ENCODE measurements at places on chromosomes 4 and X.

- DNase-seq = no peak
Observed at GRCh38 chrX:155857561-155857960, 23.6 kb upstream of the VAMP7 start.

DNA sequence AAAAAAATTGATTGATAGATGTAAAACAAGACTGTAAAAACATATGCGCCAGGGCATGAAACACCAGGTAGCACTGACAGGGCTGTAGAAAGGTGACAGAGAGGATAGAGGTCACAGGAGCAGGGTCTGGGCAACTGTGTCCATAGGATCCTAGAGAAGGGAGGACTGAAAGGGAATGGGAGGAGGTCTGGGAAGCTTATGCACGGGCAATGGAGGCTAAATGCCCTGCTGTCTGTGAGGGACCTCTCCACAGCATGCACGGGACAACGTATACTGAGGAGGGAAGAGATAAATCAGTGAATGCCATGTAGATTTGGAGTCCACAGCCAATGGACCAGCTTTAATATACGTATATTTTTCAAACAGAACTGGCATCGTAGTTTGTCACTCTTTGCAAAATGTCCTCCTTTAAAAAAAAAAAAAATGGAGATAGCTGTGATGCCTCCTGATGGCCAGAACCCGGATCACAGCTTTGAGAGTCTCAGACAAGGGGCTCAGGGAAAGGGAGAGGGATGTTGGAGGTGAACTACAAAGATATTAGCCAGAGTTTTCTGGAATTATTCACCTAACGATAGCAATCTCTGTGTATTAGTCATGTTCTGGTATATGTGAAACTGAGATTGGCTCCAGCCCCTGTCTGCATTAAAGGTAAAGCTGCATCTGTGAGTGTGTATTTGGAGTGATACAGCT is 16.0 kb downstream of the RAB40A start:
- DNase-seq = no peak

GRCh38 chrX:33183361-33183760 is 28.0 kb downstream of the DMD start:
- no peak for DNase-seq

DNA sequence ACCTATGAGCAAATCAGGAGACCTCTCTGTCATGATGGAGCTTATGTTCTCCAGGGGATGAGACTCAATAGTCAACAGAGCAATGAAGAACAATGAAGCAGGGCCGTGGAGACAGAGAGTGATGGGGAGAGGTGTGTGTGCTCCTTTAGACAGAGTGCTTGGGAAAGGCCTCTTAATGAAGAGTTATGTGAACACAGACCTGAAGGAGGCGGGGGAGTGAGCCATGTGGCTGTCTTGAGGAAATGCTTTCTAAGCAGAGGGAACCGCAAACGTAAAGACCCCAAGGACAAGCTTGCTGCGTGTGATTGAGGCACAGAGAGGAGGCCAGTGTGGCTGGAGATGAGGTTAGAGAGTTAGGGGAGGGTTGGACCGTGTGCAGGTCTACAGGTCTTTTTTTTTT is 53.1 kb downstream of the CHRNA9 start:
- no peak for DNase-seq

DNA sequence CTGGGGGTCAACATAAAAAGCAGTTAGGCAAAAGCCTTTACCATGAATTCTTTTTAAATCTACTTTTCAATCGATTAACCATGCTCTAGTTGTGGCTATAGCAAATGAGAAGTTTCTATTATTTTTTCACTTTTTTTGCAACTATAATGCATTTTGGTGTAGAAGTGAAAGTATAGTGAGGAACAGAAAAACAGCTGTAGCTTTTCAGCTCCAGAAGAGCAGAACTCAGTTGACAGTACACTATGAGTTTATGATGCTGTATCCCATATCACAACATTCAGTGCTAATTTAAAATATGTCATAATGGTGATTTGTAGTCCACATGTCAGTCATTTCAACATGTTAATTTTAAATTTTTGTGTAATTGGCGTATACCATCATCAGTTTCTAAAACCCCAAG is 8.7 kb upstream of the MUC7 start:
- DNase-seq = no peak

- DNase-seq = peak; percentile 49
Observed at GRCh38 chrX:48938721-48939425, 18.5 kb downstream of the OTUD5 start.

DNA sequence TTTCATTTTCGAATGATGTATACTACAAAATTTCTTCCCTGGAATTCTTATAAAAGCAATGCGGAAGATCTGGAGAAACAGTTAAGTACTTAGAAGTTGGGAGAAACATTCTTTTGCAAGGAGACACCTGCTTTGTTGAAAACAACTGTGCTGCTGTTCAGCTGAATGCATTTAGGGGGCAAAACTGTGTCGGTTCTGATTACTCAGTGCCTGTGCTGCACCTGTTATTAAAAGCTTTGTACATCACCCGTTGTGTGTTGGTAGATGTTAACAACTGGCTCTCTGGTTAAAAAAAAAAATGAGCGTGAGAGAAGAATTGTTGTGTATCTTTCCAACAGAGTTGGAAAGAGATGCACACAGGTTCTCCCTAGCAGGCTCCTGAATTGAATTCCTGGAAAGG is 184.1 kb upstream of the HHIP start:
- no peak for DNase-seq

DNA sequence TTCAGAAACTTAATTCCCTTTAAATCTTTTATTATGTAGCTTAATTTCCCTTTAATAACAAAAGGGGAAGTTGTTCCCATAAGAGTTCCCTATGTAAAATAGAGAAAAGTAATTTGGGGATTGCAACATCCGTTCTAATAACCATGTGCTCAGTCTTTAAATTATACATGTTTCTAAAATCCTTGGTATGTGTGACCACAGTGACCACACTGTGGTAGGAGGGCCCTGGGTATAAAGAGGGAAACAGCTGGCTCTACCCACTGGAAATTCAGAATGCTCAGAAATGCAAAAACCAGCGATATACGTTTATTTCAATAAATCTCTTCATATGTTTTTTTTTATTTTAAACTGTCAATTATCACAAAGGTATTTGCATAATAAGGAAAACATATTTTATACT is 219.1 kb downstream of the FGF13 start:
- no peak for DNase-seq

DNA sequence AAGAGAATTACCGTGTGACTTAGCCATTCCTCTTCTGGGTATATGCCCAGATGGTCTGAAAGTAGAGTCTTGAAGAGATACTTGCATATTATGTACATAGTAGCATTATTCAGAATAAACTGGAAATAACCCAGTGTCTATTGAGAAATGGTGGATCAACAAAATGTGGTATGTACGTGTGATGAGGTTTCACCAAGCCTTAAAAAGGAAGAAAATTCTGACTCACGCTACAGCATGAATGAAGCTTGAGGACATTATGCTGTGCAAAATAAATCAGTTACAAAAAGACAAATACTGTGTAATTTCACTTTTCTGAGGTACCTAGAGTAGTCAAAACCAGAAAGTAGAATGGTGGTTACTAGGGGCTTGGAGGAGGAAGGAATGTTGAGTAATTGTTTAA is 37.3 kb downstream of the GBA3 start:
- DNase-seq = no peak

GRCh38 chrX:1430451-1430850 is 22.3 kb downstream of the ASMTL start:
- no peak for DNase-seq

DNA sequence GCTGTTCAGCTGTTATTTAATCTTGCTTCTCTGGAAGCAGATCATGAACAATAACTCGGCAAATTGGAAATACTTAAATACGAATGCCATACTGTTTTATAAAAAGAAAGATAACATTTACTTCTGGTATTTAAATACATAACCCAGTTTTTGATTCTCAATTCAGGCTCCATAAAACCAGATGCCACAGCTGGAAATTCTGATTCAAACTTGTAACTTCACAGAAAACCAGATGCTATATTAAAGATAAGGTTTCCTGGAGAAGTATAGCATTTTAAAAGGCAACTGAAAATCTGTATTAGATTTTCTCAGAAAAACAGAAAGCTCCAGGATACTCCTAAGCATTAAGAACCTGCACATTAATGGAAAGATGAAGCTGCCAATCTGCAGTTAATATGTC is 40.2 kb downstream of the STX18 start:
- DNase-seq = no peak

DNA sequence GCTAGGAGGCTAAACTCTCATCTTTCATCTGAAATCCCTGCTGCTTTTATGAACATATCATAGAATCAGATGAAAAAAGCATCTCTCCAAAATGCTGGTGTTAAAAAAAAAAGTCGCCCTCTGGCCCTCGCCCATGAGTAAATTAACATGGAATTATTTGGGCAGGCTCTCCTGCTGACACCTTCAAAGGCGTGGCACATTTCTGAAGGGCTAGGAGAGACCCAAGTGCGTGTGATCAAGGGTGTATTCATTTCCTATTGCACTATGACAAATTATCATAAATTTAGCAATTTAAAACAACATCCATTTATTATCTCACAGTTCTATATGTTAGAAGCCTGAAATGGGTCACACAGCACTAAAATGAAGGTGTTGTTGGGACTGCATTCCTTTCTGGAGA is 5.1 kb downstream of the ANXA3 start:
- no peak for DNase-seq

DNA sequence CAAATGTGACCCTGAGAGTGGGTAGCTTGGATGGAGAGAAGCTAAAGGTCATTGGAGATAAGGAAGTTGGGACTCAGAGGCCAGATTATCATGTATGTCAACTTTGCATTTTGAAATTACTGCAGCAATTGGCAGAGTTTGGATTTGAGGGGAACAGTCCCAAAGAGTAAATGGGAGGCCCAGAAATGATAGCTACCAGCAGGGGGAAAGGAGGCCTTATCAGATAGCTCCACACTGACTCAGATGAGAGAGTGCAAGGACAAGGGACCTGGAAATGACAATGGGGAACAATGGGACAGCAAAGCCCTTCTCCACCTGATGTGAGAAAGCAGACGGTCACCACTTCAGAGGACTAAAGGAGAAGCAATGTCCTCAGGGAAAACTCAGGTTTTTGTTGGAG is 201.5 kb upstream of the JADE1 start:
- DNase-seq = no peak

GRCh38 chr4:162117051-162117450 is 46.7 kb downstream of the FSTL5 start:
- no peak for DNase-seq

DNA sequence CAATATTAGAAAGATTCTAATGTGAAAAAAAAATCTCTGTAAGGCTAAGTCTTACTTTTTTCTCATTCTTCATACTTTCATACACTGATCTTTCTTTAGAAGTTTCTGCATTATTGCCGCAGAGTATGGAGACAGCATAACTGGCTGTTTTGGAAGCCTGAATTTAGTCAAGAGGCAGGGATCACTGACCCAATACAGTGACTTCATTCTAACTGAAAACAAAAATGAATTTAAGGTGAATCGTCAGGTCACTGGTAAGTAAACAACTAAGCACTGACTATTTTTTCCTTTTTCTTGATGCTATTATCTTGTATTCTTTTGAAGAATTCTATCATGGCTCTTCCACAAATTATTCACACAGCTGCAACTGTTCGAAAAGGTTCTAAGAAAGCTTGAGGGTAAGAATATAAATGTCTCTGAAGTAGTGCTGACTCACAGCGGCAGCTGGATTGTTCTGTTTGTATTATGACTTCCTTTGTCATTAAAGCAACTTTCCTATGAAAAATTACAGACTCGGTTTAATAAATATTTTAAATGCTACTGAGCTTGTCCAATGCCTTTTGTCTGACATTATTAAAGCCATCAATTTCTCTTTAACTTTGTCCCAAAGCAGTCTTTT is 609.3 kb downstream of the FSTL5 start:
- DNase-seq = no peak

GRCh38 chr4:5361968-5362367 is 310.7 kb downstream of the STK32B start:
- DNase-seq = no peak

DNA sequence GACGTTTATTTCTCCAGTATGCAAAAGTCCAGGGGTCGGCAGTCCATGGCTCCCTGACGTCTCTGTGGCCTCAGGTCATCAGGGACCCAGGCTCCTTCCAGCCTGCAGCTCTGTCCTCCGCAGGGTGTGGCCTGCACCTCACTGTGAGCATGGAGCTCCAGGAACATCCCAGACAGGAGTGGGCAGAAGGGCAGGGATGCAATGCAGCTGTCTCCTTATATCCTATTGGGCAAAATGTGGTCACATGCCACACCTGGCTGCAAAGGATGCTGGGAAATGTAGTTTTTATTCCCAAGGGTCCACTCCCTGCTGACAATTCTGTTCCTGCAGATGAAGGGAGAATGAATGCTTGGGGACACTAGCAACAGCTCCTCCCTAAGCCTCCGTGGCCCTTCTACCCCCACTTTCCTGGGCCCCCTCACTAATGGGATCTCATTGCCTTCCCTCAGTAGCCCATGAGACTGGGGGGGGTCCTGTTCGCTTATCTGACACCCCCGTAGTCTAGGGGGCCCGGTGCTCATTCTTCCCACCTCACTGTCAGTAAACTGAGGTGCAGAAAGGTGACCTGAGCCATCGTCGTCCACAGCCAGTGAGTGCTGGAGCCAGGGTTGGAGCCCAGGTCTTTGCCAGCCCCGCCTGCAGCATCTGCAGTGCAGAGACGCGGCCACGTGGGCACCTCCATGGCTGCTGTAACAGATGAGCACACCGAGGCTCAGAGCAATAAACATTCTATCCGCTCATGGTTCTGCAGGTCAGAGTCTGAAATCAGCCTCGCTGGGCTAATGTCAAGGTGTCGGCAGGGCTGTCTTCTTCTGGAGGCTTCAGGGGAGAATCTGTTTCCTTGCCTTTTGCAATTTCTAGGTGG is 5.9 kb upstream of the GRPEL1 start:
- DNase-seq = no peak

DNA sequence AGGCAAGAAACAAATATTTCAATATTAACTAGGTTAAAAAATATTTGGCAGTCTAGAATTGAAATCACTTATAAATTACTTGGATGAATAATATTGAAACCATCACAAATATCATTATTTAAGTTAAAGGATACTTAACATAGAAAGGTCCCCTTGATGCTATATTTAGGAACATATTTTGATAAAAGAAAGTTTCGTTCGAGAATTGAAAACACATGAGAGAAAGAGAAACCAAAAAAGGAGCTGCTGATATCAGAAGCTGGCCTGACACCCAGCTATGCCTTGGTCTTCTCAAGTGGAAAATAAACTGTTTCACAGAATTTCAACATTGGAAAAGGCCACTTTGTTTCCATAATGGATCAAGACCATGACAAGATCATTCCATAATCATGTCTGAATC is 762.4 kb downstream of the DMD start:
- no peak for DNase-seq

GRCh38 chr4:111631215-111631999 is 513.8 kb upstream of the FAM241A start:
- no peak for DNase-seq

GRCh38 chr4:78379991-78380729 is 171.4 kb upstream of the ANXA3 start:
- no peak for DNase-seq

GRCh38 chr4:622071-622995 is 3.0 kb upstream of the PDE6B start:
- no peak for DNase-seq

DNA sequence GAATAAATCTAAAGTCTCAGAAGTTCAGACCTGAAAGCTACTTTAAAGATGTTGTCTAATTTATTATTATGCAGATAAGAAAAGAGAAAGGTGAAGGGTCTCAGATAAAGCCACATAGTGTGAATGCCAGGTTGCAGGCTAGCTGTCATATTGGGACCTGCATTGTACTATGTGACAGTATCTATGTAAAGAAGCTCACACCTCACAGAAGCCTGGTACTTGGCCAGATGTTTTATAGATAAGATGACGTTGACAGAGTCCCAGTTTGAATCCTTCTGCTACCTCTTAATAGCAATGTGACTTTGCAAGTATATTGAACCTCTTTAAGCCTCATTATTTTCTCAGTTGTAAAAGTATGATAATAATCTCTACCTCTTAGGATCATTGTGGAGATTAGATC is 227.0 kb downstream of the SPRY1 start:
- DNase-seq = no peak

Data from stimulated activated CD4-positive, alpha-beta T cell treated with anti-CD3 and anti-CD28 coated beads, Interleukin-4, amount 100 ng/mL, for 4 hours (primary cell).